ENCODE measurements at places on chromosomes 6 and 20. TPM values are rescaled to one million over a fixed set of nuclear protein-coding genes. Genes with fewer than 3 reads are reported as not detected.

Gene OR2B6
- total RNA-seq = not detected

Gene DEFB124
- not detected for total RNA-seq

Gene ADGRF1
- not detected for total RNA-seq

Gene KIFC1
- 8.0 TPM for total RNA-seq

Gene RBPJL
- not detected for total RNA-seq

Gene MANEA
- total RNA-seq = 10.3 TPM

Gene DDX43
- 0.75 TPM for total RNA-seq
